ENCODE measurements at places on chromosomes 3 and 15.
A peak's percentile ranks its signal among the peaks of the same experiment; 100 is the strongest.

- DNase-seq, result no peak
Observed at GRCh38 chr15:68683026-68683425, 104.2 kb downstream of the CORO2B start.

DNA sequence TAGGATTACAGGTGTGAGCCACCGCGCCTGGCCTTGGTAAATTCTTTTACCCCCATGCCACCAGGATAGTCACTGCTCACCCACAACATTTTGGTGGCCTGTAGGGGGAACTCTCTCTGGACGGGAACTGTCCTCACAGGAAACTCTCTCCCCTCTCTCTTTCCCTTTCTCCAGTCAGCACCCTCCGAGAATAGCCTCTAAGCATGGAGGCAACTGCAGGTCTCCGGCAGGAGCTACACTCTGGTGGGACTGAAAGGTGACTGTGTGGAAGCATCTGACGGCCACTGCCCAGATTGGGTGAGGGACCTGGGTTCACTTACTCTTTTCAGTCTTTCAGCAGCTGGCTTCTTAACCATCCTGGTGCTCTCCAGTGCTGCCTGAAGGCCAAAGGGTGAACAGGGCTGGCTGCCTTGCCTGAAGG is 21.3 kb downstream of the TRANK1 start:
- DNase-seq, result no peak

GRCh38 chr3:100151024-100151707 is 36.9 kb upstream of the FILIP1L start:
- no peak for DNase-seq

- DNase-seq, result peak; percentile 61
Observed at GRCh38 chr3:78823859-78824258, 943.9 kb downstream of the ROBO1 start.

DNA sequence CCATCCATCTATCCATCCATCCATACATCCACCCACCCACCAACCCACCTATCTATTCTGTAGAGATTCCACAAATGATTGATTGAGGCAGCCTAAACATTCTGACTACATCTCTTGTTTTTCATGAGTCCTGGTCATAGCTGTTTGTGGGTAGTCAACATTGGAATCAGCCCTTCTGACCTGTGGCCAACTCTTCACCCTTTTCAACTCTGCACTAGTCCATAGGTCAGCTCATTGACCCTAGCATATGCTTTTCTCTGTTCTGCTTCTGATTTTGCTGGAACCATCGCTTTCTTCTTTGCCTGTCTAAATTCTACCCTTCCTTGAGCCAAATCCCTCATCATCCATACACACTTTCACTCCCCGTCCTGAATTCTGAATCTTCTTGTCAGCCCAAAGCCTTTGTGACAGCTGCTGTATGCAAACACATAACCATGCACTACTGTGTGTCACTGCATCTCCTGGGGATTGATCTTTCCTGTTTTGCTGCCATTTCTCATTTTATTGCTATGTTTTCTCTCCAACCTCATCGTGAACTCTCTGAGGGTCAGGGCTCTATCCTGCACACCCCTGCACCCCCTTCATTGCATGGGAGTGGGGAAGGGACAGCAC is 16.8 kb upstream of the KCTD6 start:
- DNase-seq, result no peak

- no peak for DNase-seq
Observed at GRCh38 chr3:127034195-127034989, 51.5 kb downstream of the PLXNA1 start.

Measured in GM23248 (cell line).